Stimulated activated CD4-positive, alpha-beta T cell treated with anti-CD3 and anti-CD28 coated beads, Interleukin-2, amount 100 ng/mL, for 48 hours (primary cell): ENCODE measurements at places on chromosomes 1 and 21.

- DNase-seq, result no peak
Observed at GRCh38 chr1:24275510-24275909, 43.6 kb upstream of the GRHL3 start.

DNA sequence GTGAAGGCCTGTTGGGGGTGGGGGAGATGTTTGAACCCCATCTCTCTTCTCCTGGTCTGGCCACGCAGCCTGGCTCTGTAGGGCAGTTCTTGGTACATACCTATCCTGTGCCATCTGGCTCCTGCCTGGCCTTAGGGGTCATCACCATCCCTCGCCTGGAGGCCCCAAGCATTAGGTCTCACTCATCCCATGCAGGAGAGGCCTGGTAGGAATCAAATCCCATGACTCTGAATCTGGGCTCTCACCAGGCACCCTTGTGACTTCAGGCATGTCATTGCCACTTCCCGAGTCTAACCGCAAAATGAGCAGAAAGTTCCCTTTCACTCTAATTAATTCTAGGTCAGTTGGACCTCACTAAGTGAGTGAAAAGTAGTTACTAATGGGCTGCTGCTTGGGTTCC is 37.2 kb downstream of the ETNK2 start:
- DNase-seq, result no peak

DNA sequence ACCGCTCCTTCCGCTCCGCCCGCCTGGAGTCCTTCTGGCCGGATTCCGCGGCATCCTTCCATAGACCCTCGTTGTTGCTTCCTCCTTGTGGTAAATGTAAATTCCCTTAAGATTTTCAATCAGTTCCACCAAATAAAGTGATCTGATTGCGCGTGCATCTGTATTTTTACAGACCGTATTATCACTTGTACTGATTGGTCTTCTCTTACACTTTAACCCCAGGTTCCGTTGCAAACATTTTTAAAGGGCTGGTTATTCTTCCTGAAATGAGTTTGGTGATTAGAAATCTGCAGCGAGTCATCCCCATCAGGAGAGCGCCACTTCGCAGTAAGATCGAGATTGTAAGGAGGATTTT is 483 bp downstream of the YBEY start:
- DNase-seq, result no peak

DNA sequence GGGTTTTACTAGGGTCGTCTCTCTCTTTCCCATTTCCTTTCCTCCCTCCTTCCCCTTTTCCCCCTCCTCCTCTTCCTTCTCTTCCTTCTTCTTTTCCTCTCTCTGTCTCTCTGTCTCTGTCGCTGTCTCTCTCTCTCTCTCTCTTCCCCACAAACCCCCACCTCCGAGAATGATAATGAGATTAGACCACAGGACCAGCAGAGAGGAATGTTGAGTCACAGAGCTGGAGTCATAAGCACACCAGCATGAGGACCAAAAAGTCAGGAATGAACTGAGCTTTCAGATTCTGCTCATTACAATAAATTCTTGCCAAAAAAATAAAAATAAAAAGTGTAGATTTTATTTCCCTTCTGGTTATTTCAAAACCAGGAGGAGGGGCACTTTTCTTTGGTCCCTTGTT is 377.4 kb downstream of the LTN1 start:
- no peak for DNase-seq
